ENCODE measurements at places on chromosomes 11 and 22.

- peak; percentile 4 for DNase-seq
These were observed 153.4 kb downstream of the CCDC34 start for GRCh38 chr11:27209562-27210005.

DNA sequence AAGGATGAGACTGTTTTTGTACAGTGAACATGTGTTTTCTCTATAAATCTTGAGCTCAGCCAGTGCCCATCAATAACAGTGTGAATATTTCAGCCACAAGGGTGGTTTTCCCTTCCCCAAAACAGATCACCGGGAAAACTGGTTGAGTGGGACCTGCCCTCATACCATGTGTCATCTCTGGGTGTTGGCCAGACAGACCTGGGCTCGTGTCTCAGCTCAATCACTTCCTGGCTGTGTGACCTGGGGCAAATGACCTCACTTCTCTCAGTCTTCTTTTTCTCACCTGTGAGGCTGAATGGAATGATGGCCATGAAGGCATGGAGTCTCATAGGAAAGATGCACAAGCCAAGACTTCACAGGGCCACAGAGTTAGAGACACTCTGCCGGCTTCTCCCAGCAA is 74.7 kb downstream of the COMMD9 start:
- no peak for DNase-seq

DNA sequence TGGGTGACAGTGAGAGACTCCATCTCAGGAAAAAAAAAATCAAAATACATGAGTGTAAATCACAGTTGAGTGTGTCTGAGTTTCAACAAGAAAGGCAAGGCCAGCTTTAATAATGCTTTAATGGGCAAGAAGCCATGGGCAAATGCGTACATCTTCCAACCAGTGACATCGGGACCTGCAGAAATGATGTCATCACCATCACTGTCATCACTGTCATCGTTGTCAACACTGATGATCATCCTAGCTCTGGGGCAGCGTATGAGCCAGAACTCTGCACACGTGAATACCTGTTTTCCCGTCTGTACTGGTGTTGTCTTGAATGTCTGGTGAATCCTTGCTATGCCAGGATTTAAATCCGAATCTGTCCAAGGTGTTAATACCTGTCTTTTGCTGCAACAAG is 712.5 kb downstream of the BRD1 start:
- DNase-seq, result no peak

- no peak for DNase-seq
These were observed 132.2 kb upstream of the NECTIN1 start for GRCh38 chr11:119861160-119861559.

GRCh38 chr22:21013657-21014201 is 1.2 kb upstream of the P2RX6 start:
- DNase-seq, result no peak

Measured in NCI-H1092 (cell line).